ENCODE measurements at places on chromosomes 16 and 17.

- DNase-seq: no peak
These were observed 32.0 kb downstream of the LMF1 start for GRCh38 chr16:938752-939151.

- DNase-seq: no peak
These were observed 31.1 kb downstream of the DHRS7C start for GRCh38 chr17:9760266-9760665.

GRCh38 chr16:10552281-10552680, 28.1 kb downstream of the EMP2 start:
- no peak for DNase-seq

DNA sequence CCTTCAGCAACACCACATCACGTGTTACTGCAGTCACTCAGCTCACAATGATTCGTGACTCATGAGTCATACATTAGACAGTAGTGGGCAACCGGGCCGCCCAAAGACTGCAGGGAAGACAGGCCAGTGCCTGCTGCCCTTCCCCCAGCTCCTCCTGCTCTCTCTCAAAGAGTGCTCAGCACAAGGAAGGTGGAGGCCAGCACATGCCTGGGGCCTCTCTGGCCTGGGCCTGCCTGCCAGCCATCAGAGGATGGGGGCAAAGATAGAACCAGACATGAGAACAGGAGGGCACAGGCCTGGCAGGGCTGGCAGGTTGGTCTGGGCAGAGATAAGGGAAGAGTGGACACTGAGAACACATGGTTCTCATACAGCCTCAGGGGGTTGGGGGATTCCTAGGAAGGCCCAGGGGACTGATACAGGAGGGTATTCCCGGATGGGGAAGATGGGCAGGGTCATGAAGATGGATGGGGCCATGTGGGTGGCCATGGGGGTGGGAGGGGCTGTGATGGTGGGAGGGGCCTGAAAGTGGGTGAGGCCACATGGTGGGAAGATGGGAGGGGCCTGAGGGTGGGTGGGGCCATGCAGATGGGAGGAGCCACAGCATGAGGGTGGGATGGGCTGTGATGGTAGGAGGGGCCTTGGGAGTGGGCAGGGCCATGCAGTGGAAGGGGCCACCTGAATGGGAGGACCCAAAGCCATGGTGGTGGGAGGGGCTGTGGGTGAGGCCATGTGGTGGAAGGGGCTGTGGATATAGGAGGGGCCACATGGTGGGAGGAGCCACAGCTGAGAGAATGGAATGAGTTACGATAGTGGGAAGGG, 29.0 kb downstream of the KATNB1 start:
- DNase-seq: no peak

DNA sequence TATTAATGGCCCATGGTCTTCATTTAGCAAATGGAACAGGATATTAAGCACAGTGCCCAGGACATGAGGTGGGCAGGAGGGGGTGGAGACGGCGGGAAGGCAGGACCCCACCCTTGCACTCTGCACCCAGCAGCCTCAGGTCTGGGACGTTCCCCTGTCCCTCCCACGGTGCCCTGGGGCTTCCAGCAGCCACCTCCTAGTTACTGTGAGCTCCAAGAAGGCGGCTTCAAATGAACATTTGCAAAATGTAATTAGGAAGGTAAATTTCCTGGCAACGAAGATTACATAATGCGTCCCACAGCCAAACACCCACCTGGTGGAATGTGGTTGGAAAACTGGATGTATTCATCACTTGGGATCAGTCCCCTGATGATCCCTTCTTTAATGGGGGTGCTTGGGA, 59.4 kb downstream of the ENGASE start:
- no peak for DNase-seq

GRCh38 chr16:70653809-70654771, 7.7 kb downstream of the IL34 start:
- DNase-seq: peak; percentile 18

GRCh38 chr16:65548470-65548869, 426.6 kb upstream of the CDH11 start:
- DNase-seq: no peak

DNA sequence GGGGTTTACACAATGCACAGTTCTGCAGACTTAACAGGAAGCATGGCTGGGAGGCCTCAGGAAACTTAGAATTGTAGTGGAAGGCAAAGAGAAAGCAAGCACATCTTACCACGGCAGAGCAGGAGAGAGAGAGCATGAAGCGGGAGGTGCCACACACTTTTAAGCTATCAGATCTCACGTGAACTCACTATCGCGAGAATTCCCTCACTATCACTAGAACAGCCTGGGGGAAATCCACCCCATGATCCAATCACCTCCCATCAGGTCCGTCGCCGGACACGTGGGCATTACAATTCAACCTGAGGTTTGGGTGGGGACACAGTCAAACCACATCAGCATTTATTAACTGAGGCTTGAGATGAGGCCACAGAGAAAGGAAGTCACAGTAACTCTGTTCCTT, 326.7 kb downstream of the C16orf95 start:
- DNase-seq: no peak

DNA sequence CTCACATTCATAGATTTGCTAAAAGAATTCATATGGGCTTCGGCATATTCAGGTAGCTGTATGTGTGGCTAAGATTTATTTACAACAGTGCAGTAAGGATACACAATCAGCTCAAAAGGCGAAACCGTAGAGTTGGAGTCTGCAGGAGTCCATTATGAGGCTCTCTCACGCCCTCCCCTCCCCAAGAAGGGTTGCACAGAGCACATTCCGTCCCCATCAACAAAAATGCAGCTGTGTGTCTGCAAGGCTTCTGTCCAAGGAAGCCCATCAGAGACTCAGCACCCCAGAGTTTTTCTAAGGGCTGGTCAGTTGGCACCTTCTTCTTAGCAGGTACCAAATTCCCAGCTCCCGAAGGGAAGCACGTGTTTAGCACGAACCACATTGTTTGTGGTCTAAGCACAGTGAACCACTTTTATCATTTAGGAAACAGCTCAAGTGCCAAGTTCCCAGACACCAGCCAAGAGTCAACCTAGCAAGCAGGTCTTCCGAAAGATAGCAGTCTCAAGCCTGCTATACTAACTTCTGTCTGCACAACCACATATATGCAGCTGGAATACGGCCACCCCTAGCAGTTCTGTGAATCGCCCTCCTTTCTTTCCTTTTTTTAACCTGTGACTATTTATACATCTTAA, 28.5 kb upstream of the MEAK7 start:
- DNase-seq: no peak

DNA sequence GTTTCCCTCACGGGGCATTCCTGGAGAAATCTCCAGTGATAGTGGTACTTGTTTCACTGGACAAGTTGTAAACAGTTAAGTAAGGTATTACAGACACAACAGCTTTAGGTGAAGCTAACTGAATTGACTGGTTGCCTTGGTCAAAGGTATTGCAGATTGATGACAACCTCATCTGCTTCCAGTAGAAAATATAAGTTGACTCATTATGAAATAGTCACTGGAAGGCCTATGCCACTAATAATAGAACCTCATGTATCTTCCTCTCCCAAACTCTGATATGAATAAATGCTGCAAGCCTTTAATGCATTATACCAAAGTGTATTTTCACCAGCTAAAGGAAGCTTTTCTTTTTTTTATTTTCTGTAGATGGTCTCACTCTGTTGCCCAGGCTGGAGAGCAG, 44.8 kb downstream of the GLG1 start:
- no peak for DNase-seq

DNA sequence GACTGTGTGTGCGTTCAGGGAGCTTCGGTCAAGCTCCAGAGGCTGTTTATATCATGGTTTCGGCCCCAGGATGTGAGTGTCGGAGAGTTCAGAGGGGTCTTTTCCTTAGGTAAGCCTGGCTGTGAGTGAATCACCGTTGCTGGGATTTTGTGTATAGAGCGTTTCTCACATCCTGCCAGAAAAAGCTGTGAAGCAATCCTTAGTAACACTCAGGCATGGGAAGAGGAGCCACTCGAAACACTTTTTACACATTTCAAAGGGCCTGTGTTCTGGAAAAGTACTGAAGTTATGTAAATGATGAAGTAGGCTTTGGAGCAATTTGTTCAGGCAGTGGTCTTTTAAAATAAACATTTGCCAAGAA, 662 bp downstream of the PGS1 start:
- DNase-seq: no peak

DNA sequence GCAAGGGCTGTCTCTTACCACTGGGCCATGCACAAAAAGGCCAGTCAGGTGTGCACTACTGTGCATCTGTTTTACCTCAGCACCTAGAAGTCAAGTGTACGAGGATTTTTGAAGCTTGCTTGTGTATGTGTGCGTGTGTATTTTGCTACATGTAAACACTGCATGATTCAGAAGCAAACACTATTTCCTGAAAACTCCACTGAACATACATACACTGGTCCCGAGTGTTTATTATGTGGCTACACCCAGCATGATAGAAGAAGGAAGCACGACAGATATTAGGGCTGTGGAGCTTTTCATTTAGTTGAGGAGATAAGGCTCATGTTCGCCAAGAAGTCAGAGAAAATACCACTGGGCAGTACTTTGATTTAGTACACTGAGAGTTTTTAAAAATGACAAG, 89.2 kb downstream of the ZZEF1 start:
- no peak for DNase-seq

GRCh38 chr16:11014136-11014535, 69.8 kb downstream of the CLEC16A start:
- no peak for DNase-seq

GRCh38 chr16:10966129-10966528, 21.8 kb downstream of the CLEC16A start:
- DNase-seq: no peak

DNA sequence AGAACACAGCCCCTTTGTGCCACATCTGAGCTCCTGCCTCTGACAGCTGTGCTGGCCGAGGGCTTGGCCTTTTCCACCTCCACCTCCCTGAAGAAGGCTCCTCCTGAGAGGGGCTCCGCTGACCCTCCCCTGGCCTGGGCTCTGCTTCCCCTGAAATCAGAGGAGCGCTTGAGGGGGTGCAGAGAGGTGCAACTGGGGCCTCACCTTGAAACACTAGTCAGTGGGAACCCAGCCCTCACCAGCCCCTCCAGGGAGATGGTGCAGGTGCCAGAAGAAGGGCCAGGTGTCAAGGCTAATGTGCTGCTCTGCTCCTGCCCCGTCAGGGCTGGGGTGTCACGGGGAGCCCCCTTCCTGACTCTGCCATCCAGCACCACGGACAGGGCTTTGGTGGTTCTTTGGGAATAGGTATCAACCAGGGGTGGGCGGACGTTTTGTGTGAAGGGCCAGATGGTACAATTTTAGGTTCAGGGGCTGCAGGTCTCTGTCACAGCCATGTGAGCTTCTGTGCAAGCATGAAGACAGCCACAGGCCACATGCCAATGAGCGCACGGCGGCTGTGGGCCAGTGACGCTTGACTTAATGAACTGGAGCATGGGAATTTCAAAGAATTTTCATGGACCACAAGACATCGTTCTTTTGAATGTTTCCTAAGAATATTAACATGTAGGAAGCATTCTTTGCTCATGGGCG, 2.1 kb upstream of the ZG16B start:
- DNase-seq: no peak

- DNase-seq: peak; percentile 26
These were observed at the start of gene PPP1R1B for GRCh38 chr17:39626171-39627046. TSS of gene PPP1R1B (plus strand) at chr17:39626952. CDS start at chr17:39627393, 441 bp downstream.

DNA sequence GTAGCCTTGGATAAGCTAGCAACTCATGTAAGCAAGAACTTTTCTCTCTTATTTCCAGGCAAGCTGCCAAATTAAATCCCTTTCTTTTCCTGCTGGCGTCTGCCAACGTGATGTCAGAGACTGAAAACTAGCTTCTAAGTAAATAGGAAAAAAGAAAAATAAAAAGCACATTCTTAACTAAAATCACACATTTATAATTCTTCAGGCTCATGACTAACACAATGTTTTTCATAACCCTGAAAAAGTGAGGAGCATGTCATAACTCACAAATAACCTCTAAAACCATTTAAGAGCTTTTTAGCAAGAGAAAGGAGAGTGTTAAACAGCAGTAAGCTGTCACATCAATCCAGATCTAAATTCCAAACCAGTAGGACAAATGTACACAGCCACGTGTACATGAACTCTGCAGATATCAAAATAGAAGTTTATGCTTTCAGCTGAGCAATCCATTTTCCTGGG, 110.0 kb downstream of the N4BP1 start:
- DNase-seq: peak; percentile 7

DNA sequence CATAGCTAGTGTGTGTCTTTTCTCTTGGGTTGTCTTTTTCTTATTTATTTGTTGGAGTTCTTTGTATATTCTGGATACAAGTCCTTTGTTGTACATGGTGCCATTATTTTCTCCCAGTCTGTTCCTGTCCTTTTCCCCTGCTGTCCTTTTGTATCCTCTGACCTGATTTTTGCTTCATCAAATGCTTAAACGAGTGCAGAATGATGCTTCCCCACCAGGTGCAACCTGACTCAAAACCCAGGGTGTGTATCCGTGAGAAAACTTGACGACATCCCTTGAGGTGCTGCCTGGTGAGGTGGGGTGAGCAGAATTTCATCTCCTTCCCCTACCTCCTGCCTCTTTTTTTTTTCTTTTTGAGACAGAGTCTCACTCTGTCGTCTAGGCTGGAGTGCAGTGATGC, 88.6 kb downstream of the NTN1 start:
- DNase-seq: no peak

GRCh38 chr16:1545044-1546040, 11.9 kb downstream of the TMEM204 start:
- DNase-seq: no peak

- no peak for DNase-seq
These were observed 77.5 kb downstream of the GSG1L start for GRCh38 chr16:27985981-27986380.

DNA sequence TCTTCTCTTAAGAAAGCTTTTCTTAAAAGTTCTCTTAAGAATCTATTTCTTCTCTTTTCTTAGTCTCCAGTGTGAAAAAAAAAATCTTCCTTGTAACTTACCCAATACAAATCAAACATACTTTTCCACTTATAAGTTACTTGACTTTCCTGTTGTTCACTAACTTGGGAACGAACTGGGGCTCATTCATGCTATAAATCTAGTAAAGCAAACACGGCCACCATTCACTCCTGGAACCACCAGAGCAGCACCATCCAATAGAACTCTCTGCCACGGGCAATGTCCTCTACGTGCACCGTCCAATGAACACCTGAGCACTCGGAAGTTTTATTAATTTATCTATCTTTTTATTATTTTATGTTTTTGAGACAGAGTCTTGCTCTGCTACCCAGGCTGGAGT, 20.8 kb downstream of the SRP68 start:
- no peak for DNase-seq

GRCh38 chr16:48383877-48384519, 1.2 kb downstream of the SIAH1 start:
- no peak for DNase-seq

- no peak for DNase-seq
These were observed 320 bp upstream of the KRTAP4-2 start for GRCh38 chr17:41178341-41178740.
